ENCODE measurements at places on chromosomes 11 and 22. TPM values are rescaled to one million over a fixed set of nuclear protein-coding genes. Genes with fewer than 3 reads are reported as not detected.
A peak's percentile ranks its signal among the peaks of the same experiment; 100 is the strongest.

DNA sequence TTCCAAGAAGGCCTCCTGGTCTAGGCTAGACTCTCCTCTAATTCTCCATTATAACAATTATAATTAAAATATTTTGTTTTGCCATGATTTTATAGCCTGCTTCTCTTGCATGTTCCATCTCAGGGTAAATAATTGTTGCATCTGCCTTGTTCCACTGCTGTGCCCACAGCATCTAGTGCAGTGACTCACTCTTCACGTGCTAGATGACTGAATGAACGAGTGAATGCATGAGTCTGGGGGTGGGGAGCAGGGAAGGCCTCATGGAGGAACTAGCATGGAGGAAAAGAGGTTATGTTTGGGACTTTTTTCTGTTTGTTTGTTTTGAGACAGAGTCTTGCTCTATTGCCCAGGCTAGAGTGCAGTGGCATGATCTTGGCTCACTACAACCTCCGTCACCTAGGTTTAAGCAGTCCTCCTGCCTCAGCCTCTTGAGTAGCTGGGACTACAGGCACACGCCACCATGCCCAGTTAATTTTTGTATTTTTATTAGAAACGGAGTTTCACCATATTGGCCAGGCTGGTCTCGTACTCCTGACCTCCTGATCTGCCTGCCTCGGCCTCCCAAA, 5.2 kb upstream of the OAF start:
- no peak for DNase-seq

GRCh38 chr11:78497293-78497692, 77.4 kb downstream of the NARS2 start:
- no peak for DNase-seq

DNA sequence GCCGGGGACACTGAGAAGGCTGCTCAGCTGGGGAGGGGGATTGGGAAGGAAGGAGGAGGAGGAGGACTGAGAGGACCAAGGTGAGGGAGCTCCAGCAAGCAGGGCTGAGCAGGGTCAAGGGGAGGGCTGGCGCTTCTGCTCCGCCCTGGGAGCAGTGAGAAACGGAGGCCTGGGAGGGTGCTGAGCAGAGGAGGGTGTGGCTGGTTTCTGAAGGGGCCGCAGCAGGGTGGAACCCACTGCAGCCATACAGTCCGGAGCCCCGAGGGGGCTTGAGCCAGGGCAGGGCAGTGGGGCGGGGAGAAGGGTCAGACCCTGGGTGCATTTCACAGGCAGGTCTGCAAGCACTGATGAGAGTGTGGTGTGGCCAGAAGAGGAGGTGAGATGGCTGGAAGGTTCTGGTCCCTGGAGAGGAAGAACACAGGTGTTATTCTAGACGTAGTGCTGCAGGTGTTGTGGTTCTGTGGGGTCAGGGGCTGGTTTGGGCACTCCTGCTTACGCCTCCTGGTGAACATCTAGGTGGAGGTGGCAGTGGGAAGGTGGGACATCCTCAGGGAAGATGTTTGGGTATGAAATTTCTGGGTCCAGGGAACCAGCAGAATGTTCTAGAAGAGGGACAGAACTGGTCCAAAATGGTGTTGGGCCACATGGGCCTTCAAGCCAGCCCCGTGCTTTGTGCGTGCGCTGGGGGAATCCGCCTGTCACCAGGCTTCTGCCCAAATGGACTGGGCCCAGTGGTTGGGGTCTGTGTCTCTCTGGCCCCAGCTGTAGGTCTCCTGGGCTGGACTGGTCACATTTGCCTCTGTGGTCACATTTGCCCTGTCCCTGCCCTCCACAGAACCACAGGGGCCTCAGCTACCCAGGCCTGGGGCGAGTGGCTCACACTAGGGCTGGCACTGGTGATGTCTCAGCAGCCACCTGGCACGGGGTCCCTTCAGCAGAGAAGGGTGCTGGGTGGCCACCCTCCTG, 714.7 kb downstream of the BRD1 start:
- no peak for DNase-seq

DNA sequence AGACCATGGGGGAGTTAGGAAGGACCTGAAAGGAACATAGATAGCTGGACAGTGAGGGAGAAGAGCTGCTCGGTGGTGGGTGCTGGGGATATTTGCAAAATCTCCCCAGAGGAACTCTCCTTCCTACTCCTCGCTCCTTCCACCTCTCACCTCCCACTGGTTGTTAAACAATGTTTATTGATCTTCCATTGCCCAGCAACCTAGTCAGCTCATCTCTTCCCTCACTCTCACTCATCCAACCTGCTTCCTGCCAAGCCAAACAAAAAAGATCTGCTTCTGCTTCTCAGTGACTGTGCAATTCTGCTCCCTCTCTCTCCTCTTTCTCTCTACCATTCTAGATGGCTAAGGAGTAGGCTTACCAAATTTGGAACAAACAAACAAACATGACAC, 115.0 kb downstream of the SLC1A2 start:
- DNase-seq, result no peak

DNA sequence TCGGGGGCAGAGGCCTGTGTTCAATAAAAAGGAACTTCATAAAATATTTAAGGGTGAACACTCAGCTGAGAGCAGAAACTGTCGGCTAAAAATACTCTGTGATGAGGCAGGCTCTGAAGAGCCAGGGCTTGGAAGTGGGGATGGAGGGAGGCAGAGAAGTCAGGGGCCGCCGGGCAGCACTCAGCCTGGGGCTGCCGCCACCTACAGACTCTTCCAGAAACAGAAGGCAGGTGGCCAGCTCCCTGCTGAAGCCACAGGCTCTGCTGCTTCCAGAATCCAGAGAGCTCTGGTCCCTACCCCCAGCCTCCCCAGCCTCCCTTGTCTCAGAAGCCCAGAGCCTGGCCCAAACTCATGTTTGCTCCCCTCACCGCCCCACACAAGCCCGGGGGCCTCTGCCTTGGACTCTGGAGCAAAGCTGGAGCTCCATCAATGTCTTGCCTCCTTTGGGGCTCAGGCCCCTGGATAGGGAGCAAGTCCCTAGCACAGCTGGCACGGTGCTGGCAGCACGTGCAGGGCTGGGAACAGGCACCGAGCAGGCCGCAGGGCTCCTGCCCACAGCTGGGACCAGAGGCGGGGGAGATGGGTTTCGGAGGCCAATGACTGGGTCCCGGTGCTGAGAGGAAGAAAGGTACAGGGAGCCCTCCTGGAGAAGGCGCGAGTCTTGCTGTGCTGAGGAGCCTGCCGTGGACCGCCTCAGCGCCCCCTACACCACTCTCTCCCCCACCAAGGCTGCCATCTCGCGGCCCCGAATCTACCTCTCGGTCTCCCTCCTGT, 8.2 kb downstream of the LRFN4 start:
- DNase-seq, result no peak

DNA sequence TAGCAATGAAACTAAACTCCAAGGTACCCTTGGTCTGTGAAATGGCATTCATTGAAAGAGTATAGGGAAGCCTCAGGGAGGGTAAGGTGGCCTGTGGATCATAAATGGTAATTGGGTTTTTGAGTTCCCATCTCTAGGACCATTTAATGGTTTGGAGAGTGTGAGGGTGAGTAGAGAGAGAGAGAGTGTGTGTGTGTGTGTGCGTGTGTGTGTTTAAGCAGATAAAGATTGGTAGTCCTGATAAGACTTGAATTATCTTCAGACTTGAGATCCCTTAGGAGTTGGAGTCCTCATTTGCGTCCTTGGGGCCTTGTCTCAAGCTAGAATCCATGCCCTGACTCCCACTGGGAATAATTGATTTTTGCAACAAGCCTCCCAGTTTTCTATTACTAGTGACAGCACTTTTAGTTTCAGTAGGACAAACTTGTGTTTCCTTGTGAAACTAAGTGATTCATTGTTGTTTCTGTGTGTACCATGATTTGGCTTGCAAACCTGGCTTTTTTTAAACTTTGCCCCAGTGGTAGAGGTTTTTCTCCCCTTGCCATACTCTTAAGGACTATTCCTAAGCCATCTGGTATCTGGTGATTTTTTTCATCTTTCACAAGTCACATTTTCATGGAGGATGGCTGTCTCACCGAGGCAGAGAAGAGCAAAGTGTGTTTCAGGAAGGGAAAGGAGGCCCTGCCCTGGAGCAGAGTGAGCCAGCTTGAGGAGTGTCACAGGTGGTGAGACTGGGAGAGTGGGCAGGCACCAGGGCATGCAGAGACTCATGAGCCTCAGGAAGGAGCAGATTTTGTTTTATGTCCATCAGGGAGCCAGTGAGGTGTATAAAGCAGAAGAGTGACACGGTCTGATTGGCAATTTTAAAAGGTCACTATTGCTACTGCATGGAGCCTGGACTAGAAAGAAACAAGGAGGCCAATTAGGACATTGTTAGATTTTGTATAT, 26.7 kb downstream of the ALKBH3 start:
- DNase-seq, result no peak

DNA sequence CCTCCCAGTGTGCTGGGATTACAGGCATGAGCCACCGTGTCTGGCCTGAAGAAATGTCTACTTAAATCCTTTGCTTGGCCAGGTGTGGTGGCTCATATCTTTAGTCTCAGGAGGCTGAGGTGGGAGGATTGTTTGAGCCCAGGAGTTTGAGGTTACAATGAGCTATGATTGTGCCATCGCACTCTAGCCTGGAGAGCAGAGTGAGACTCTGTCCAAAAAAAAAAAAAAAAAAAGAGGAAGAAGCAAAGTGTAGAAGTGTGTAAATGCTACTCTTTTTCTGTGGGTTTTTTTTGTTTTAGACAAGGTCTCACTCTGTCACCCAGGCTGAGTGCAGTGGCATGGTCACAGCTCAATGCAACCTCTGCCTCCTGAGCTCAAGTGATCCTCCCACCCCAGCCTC, 6.4 kb upstream of the ATG16L2 start:
- DNase-seq, result no peak

GRCh38 chr11:17930544-17931125, 82.2 kb downstream of the SERGEF start:
- no peak for DNase-seq

DNA sequence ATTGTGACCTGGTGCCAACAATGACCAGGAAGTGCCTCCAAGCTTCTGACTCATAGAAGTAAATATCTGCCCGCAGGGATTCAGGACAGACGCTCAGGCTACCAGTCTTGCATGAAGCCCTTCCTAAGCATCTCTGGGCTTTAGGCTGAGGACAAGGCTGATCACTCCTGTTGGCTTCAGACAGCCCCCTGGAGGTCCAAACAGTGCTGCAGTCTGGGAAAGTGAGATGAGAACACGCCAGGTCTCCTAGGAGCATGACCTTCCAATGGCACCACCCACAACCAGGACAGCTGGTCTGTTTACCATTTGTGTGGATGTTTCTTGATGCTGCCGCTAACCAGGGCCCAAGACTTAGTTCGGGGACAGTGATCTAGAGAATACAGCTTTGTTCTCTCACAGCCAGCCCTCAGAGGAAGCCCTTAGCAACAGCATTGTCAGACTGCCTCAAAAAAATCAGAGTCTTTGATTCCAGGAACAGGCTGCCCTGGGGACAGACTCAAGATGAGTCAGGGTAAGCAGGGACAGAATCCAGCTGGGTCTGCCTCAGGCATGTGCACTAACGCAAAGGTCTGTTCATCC, 111.2 kb downstream of the ZNF280B start:
- DNase-seq, result no peak

- DNase-seq, result no peak
Observed at GRCh38 chr11:45507916-45508315, 157.5 kb downstream of the CHST1 start.

DNA sequence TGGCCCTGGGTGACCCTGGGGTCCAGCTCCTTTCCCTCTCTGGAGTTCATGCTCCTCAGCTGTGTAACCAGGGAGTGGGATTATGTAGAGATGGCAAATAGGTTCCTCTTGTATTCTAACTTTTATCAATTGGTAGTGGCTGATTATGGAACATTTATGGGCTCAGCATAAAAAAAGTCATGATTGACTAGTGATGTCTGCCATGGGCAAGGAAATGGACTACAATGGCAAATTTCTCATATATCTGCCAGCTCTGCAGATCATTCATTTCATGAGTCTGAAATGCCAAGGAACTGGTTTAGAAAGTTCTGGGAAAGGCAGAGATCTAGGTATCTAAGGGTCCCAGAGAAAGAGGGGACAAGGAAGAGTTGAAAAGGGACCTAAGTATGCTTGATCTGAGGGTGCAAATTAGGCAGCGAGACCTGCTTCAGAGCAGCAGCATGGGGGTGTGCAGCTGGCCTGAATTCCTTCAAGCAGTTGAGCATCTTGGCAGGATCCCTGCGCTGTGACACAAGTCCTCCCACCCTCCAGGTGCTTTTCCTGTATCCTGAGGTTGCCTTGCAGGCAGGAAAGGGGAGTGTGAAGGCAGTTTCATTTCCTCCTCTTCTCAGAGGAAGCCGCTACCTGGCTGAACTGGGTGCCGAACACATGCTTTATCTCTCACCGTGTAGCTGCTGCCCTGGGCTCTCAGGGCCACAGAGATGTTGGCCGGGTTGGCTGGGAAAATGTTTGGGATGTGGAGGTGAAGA, 10.4 kb downstream of the SLC15A3 start:
- no peak for DNase-seq

DNA sequence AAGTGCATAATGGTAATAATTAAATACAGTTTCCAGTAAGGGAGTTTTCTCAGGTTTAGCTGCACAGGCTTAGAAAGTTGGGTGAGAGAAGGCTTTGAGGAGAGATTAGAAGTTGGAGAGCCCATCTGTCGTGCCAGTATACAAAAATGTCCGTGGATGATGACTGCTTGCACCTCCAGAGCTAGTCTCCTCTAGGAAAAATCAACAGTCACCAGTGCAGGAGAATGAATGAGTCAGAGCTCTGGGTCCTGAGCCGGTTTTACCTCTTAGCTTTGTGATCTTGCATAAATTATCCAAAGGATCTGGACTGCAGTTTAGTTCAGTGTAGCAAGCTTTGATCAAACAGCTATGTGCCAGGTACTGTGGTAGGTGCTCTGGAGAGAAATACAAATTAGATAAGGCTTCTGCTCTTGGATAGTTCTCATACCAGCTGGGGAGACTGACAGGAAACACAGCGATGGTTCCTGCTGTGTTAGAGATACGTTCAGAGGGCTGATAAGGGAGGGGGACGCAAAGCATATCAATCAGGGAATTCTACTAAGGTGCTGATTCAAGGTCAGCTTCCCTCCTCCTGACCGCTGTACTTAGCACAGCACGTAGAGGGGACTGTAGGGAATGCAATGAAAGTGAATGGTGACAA, 125.9 kb downstream of the TEAD1 start:
- peak; percentile 65 for DNase-seq

DNA sequence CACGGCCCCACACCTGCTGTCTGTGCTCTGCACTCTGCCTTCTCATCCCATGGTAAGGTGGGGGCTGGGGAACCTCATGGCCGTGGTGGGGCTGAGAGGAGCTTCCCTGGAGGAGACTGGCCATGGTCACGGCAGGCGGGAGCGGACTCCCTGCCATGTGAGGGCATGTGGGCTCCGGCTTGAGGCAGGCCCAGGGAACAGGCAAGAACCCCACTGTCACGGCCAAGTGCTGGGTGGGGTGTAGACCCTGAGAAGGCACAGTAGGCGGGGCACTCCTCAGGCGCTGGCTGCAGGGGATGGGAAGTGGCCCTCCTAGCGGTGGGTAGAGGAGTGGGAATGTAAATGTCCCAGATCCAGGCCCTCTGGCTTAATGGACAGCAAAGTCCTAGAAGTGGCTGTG, 1262.7 kb downstream of the BRD1 start:
- no peak for DNase-seq

Gene KREMEN1
- 23.3 TPM for polyA plus RNA-seq

Gene IFITM2
- polyA plus RNA-seq, result 248 TPM

Gene GGTLC2
- polyA plus RNA-seq, result 0.32 TPM

Gene RTL10
- 21.2 TPM for polyA plus RNA-seq

Gene PAX6
- polyA plus RNA-seq, result not detected

Gene MN1
- 7.8 TPM for polyA plus RNA-seq

Measured in renal cortex interstitium (tissue), 15 donors.